GF-D8 (cell line): ENCODE measurements at places on chromosomes 11 and 22.

GRCh38 chr11:133531971-133532651, at the start of gene OPCML:
TSS of gene OPCML (minus strand) at chr11:133532501.
- no peak for DNase-seq

DNA sequence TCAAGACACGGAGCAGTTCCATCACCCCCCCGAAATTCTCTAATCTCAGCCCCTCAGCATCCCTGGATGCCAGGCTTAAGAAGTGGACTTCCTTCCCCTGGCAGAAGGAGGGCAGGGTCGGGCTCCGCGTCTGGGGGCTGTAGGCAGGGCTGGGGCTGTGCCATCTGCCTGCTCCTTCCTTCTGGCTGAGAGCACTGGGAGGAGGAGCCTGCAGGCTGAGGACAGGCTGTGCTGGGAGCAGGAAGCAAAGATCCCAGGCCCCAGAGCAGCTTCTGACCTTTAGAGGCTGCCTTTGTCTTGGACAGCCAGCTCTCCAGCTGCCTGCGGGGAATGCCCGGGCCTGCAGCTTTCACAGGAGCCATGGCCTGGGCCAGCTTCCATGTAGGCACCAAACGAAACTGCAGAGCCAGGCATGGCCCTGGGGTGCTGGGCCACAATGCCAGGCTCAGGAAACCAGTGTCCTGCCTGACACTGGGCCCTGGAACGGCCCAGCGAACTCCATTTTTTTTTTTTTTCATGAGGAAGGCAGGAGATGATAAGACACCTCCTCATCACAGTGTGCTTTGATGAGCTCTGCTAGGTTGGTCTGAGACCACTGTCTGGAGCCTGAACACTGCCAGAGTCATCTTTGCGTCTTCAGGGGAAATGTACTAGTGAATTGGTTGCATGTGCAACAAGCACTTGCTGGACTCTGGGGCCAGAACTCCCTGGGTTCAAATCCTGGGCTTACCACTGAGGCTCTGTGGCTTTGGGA, 67.9 kb downstream of the MCM5 start:
- DNase-seq, result no peak

GRCh38 chr22:38203090-38203810, 1.5 kb downstream of the MAFF start:
- no peak for DNase-seq

- DNase-seq, result no peak
Observed at GRCh38 chr11:85086504-85087284, 540.5 kb downstream of the DLG2 start.

DNA sequence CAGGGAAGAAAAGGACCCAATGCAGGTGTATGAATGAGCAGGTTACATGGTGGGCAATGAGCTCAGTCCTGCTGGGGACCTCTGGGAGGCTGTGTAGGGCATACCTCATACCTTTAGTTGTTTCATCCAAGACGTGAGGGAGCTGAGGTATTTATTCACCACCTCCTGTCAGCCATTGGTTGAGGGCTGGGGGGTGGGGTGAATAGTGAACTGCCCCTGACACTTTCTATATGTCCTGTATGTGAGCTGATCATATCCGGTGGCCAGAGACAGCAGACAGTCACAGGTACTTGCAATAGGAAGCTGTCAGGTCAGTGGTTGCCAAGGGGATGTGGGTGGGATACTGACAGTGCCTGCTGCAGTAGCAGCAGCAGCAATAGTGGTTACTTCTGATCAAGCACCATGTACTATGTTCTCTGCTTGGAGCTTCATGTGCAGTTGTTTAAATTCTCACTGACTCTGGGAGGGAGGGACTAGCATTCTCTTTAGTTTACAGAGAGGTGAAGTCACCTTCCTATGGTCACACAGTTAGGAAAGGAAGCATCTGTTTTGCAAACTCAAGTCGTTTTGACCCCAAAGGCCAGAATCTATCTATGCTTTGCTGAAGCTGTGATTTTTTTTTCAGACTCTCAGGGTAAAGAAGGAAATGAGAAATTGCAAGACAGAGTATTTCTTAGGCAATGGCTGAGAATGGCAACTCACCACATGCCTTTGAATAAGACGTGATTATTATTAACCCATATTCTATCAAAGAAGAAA, 54.0 kb downstream of the MIAT start:
- DNase-seq, result no peak
